ENCODE measurements at places on chromosomes 7 and 10.

GRCh38 chr10:96896884-96897589, 64.9 kb downstream of the LCOR start:
- no peak for DNase-seq

GRCh38 chr10:119401671-119402395, 140.7 kb downstream of the RGS10 start:
- peak; percentile 50 for DNase-seq

DNA sequence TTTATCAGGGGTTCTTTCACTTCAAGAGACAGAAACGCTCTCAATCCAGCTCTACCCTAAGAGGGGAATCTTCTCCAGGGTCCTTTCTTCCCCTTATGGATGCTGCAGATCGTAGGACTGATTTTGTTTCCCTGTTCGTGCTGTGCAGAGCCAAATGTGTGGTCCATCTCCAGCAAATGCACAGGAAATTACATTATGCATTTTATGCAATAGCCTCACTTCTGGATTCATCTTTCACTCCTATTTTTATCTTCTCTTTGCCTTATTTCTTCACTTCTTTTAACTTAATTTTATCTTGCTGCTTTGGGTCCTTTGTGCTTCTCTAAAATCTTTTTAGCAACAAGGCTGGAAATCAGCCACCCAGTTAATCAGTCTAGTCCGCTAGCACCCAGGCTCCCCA, 184.5 kb upstream of the INHBA start:
- DNase-seq: no peak

DNA sequence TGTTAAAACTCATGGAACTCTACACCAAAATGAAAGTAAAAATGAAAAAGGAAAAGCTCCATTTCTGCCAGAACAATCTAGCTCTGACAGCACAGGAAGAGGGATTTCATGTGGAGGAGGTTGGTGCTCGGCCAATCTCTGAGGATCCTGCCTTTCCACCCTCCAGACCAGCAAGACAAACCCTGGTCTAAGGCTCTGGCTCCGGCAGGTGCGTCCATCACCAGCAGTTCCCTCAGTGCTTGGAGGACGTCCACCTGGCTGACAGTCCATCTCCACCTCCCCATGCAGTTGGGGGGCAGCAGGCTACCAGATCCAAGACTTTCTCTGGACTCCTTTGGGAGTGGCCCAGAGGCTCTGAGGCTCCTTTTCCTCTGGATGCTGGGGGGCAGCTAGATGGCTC, 25.0 kb upstream of the LOXL4 start:
- DNase-seq: no peak

- DNase-seq: peak; percentile 31
These were observed 101.1 kb upstream of the ABCB5 start for GRCh38 chr7:20514364-20514763.

GRCh38 chr7:158729646-158730382, 25.2 kb upstream of the NCAPG2 start:
- no peak for DNase-seq

- DNase-seq: peak; percentile 82
These were observed at the start of gene MARVELD1 for GRCh38 chr10:97713339-97713825. Gene MARVELD1, plus strand, starts transcription at chr10:97713730. Its CDS starts 147 bp downstream, at chr10:97713877.

DNA sequence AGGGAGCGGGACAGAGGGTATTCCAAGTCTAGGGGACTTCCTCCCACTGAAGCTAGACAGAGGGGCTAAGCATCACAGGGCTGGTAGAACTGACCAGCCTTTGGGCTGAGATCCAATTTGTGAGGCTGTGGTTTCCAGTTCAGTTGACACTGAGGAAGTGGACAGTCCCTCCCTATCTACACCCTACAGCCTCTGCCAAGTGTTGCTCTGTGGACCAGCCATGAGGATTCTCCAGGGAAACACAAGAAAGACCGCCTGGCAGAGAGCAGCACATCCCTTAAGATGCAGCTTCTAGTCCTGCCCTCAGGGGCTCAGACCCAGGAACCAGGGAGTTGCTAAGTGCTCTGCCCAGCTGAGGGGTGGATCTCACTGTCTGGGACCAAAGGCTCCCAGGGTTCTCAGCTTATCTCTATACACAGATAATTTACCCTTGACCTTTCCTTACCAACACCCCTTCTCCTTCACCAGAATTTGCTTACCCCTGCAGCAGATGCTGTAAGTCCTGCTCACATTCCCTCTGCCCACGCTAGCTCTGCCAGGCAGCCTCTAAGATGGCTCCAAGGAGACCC, 252.0 kb downstream of the SKIDA1 start:
- DNase-seq: no peak

DNA sequence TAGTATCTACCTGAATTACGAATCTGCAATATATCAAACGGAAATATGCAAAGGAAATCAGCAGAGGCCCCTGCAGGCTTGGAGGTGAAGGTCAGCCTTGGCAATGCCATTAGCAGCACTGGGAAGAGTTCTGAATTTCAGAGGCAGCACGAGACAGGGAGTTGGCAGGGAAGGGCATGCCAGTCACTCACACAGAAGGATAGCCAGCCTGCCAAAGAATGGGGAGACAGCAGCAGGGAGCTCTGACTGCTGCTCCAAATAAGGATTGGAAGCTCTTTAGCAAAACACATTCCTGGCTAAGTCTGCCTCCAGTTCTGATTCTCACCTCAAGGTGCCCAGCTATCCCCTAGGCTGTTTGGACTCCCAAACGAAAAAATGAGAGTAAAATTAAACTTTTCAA, 188.0 kb downstream of the PDE1C start:
- no peak for DNase-seq

GRCh38 chr7:101373812-101374614, 11.3 kb downstream of the COL26A1 start:
- DNase-seq: no peak

Data from right kidney (tissue), 9 donors.